ENCODE measurements at places on chromosomes 3 and 15. TPM values are rescaled to one million over a fixed set of nuclear protein-coding genes. Genes with fewer than 3 reads are reported as not detected.

The DHFR2 gene
- 8.5 TPM for total RNA-seq

The SCN11A gene
- 0.15 TPM for total RNA-seq

The FSTL1 gene
- 225 TPM for total RNA-seq

The PLA2G4E gene
- not detected for total RNA-seq

The HCN4 gene
- not detected for total RNA-seq

The ALS2CL gene
- total RNA-seq, result 22.9 TPM

The PARP9 gene
- 17.4 TPM for total RNA-seq

The RPLP1 gene
- total RNA-seq, result 881 TPM

The SERPINI2 gene
- not detected for total RNA-seq

The SLC35G2 gene
- 9.3 TPM for total RNA-seq

The MORC1 gene
- total RNA-seq, result not detected

The PLA2G4D gene
- total RNA-seq, result not detected

The PRR23C gene
- not detected for total RNA-seq

The IQCH gene
- total RNA-seq, result 11.9 TPM

The UROC1 gene
- total RNA-seq, result not detected

The HRH1 gene
- total RNA-seq, result 3.8 TPM

The ITIH1 gene
- total RNA-seq, result not detected

The GPR62 gene
- total RNA-seq, result not detected

The HRG gene
- total RNA-seq, result not detected

The TTBK2 gene
- total RNA-seq, result 15.7 TPM

The TNK2 gene
- total RNA-seq, result 28.7 TPM

The SKIL gene
- total RNA-seq, result 64.5 TPM

The DUOXA2 gene
- 0.33 TPM for total RNA-seq

The DPPA2 gene
- not detected for total RNA-seq
